ENCODE measurements at places on chromosomes 1 and 21.

GRCh38 chr21:38249696-38250278, 7.0 kb upstream of the KCNJ15 start:
- DNase-seq: no peak

GRCh38 chr1:111110197-111110899, 29.5 kb downstream of the DRAM2 start:
- DNase-seq: peak; percentile 21

GRCh38 chr21:45142469-45143308, 68.3 kb downstream of the ADARB1 start:
- no peak for DNase-seq

GRCh38 chr1:236023926-236024565, 40.8 kb downstream of the NID1 start:
- peak; percentile 19 for DNase-seq

GRCh38 chr1:30405081-30405480, 318.3 kb downstream of the MATN1 start:
- DNase-seq: no peak

- DNase-seq: peak; percentile 18
Measured at GRCh38 chr1:14955402-14955801, 198.1 kb upstream of the TMEM51 start.

GRCh38 chr1:155007251-155007828, 4.7 kb downstream of the ZBTB7B start:
- no peak for DNase-seq

DNA sequence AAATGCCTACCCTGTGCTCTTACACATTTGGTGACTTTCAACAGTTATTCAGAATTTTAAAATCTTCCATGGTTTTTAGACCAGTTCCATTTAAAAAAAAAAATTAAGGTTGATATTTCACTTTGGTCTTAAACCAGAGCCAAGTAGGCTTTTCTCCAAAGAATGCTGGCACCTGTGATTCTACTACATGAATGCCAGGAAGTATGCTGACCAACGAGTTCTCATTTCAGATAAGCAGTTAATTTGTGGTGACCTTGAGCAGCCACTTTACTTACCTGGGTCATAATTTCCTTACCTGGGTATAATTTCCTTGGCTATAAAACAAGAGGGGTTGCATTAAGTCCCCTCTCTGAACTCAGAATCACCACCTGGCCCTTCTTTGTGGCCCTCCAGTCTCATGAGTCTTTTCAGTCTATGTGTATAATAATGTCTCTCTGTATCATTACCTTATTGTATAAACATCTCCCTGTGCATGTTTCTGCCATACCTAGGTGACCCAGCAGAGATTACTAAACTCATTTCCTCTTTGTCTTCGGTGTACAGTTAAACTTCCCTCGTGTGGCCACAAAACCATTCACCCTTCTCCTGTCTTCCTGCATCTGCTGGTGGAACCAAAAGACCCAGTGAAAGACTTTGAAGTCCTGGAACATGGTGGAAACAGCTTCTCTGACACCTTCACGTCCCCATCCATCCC, 139.1 kb upstream of the DPT start:
- DNase-seq: no peak

- DNase-seq: no peak
Measured at GRCh38 chr1:167137793-167138510, 44.1 kb downstream of the STYXL2 start.

- peak; percentile 66 for DNase-seq
Measured at GRCh38 chr1:228082918-228083870, 686 bp downstream of the ARF1 start.

- peak; percentile 88 for DNase-seq
Measured at GRCh38 chr1:167086033-167086432, 4.1 kb downstream of the GPA33 start.

DNA sequence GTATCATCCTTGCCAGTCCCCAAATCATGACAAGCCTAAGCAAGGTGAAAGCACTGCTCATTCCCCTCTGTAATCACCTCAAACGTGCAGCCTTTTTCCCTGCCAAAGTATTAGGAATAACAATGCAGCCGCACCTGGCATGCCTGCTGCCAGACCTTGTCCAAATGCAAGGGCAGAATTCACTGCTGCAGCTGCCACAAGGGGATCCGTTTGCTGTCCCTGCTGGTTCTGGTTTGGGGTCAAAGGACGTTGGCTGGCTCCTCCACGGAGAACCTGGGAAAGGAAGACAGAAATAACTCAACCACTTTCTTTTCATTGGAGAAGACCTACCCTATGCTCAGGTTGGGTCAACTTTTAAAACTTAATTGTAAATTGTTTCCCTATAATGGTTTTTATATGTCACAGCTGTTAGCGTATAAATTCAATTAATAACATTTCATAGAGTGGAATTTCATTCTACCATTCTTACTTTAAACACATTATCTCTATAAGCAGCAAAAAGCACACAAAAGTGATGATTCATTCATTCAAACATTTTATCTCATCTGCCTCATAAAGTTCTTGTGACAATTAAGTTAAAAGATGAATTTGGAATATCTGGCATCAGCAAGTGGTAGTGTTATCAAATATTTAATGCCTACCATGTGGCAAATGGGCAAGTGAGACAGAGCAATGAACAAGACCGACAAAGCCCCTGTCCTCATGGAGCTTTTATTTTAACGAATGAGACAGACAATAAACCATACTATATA, 59.8 kb upstream of the SDC3 start:
- peak; percentile 84 for DNase-seq

DNA sequence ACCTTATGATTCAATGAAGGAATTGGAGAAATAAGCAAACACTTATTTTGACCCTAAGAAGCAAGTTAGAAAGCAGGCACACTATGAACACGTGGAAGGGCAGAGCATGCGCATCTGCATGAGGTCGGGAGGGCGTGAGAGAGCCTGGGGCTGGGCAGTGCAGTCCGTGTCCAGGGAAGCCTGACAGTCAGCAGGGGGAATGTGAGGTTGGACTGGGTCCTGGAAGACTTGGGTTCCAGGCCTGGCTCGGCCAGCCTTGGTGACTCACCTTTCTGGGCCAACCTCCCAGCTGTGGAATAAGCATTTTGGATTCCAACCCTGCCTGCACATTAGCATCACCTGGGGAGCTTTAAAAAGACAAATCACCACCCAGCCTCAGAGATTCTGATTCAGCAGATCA, 26.6 kb upstream of the LMX1A start:
- no peak for DNase-seq

GRCh38 chr1:38990386-38990737, 714 bp upstream of the AKIRIN1 start:
- peak; percentile 40 for DNase-seq

- DNase-seq: no peak
Measured at GRCh38 chr1:207858806-207859205, 52.1 kb downstream of the CD34 start.

- DNase-seq: no peak
Measured at GRCh38 chr1:232630894-232631195, 912 bp upstream of the SIPA1L2 start.

DNA sequence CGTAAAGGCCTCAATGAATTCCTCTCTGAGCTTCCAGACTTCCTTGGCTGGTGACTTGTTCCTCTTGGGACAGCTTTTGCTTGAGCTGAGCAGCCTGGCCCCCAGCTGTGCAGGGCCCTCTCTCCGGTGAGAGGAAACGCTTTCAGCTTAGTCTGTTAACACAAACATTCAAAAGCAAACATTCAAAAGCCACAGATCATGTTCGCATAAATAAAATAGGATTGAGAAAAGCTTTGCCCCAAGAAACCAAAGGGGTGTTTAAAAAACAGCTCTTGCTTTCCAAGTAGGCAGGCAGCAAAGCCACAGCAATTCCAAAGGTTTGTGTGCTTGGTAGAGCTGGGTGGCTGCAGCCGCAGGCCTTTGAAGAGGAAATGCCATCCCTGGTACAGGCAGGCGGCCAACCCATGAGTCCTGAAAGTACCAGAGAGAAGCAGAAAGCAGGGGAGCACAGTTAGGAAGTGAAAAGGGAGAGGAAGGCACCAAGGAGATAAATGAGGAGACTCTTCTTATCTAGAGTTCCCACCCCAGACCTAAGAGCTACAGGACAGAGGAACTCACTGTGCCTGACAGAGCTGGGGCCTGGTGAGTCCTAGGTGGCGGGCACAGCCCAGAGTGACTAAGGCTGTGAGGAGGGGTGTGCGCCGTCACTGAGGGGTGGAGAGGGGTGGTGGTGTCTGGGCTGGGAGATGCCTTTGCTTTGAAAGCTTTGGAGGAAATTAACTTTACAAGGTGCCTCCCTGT, 48.4 kb downstream of the CCN1 start:
- peak; percentile 27 for DNase-seq

DNA sequence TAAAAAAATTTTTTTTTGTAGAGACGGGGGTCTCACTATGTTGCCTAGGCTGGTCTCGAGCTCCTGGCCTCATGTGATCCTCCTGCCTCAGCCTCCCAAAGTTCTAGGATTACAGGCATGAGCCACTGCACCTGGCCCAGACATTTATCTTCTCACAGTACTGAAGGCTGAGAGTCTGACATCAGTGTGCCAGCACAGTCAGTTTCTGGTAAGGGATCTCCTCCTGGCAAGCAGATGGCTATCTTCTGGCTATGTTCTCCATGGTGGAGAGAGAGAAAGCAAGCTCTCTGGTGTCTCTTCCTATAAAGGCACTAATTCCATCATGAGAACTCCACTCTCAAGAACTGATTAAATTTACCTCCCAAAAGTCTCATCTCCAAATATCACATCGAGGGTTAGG, 57.8 kb upstream of the C1orf185 start:
- DNase-seq: peak; percentile 64

GRCh38 chr1:177948336-177948972, 21.4 kb downstream of the SEC16B start:
- peak; percentile 69 for DNase-seq

- no peak for DNase-seq
Measured at GRCh38 chr1:24018611-24019580, 38.8 kb upstream of the SRSF10 start.

GRCh38 chr21:45100866-45101265, 26.5 kb downstream of the ADARB1 start:
- DNase-seq: no peak

GRCh38 chr1:218996362-218996761, 177.3 kb upstream of the LYPLAL1 start:
- DNase-seq: no peak

GRCh38 chr1:186112280-186112679, 262.8 kb downstream of the TPR start:
- peak; percentile 7 for DNase-seq

GRCh38 chr1:183982172-183982963, 55.2 kb downstream of the COLGALT2 start:
- no peak for DNase-seq

DNA sequence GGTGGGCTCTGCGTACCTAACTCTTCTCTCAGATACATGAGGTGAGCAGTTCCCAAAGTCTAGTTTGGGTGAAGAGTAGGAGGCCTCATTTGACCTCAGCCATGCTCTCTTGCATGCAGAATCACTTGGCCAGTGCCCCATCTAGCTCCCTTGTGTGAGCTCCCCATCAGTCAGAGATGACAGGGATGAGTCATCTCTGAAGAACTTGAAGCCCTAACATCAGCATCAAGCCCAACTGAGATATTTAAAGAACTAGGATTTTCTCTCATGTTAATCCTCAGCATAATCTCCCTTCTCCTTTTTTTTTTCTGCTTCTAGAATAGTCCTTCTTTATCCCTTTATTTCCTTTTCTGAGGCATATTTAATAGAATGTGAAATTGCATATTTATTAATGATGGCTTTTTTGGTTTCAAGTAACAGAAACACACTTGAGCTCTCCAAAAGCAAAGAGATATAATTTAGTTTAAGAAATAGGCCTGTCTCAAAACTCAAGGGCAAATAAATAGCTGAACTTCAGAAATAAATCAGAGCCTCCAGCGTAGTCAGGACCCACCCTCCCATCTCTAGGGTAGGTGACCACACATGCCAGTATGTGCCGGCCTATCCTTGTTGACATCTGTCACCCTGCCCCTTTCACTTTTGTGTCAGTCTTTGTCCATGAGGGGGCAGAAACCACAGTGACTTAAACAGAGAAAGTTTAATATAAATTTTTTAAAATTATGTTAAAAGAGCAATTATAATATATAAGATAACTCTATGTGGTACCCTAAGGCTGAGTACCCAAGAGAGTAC, 112.3 kb downstream of the TSEN15 start:
- no peak for DNase-seq

GRCh38 chr1:26350343-26350700, 3.6 kb downstream of the CRYBG2 start:
- no peak for DNase-seq

Data from NCI-H69 (cell line).